ENCODE measurements at places on chromosomes 1 and 21.

GRCh38 chr1:64302194-64302593 is 98.8 kb downstream of the UBE2U start:
- DNase-seq: no peak

DNA sequence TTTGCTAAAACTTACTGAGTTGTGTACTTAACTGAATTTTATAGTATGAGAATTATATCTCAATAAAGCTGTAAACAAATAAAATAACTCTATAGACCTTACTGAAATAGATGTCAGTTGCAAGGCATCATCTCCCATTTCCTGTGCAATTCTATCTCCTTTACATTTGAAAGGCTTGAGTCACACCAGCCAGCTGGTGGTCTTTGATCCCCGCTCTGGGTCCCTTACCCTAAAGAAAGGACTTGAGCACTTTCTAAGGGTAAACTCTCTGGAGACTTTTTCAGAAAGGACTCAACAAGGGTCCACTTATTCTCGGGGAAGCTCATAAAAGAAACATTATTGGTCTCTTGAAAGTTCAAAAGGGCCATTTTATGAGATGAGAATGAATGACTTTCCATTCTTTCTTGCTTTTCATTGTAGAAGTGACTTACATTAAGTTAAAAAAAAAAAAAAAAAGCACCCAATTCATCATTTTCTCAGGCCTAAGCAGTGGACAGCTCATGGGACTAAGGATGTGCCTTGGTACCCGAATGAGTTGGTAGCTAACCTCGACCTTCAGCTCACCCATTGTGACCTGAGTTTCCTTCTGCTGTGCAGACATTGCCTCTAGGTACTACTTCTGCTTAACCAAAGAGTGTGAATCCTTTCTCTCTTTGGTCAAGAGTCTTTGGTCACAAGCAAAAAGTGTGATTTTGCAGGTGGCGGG is 147.0 kb upstream of the COA6 start:
- no peak for DNase-seq

- no peak for DNase-seq
Measured at GRCh38 chr1:170221031-170221430, 75.3 kb downstream of the NTMT2 start.

GRCh38 chr1:167708940-167709389 is 12.8 kb upstream of the MPZL1 start:
- no peak for DNase-seq

- no peak for DNase-seq
Measured at GRCh38 chr1:221696027-221696426, 45.9 kb downstream of the DUSP10 start.

- no peak for DNase-seq
Measured at GRCh38 chr1:55695552-55695951, 480.4 kb upstream of the USP24 start.

Data from hematopoietic multipotent progenitor cell treated with erythropoietin and hydrocortisone succinate and interleukin-3 and kit ligand, for 15 days (in vitro differentiated cells).